ENCODE measurements at places on chromosomes 2 and 18.

DNA sequence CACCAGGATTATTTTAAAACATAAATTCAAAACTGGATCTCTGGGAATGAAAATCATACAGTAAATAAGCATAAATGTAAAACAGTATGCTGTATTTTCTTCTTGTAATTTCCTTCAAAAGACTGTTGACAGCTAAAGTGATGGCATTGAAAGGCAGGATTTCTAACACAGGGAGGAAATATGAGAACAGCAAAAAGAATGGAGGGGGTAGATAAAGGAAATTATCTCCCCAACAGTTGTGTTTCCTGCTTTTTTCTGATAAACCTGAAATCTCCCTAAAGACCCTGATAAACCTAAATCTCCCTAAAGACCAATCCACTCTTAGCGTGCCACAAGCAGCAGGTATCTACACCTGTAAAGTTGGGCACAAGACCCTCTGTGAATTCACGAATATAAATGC, 50.8 kb downstream of the PIAS2 start:
- no peak for DNase-seq

GRCh38 chr2:205778356-205778755, 96.1 kb downstream of the NRP2 start:
- DNase-seq, result no peak

DNA sequence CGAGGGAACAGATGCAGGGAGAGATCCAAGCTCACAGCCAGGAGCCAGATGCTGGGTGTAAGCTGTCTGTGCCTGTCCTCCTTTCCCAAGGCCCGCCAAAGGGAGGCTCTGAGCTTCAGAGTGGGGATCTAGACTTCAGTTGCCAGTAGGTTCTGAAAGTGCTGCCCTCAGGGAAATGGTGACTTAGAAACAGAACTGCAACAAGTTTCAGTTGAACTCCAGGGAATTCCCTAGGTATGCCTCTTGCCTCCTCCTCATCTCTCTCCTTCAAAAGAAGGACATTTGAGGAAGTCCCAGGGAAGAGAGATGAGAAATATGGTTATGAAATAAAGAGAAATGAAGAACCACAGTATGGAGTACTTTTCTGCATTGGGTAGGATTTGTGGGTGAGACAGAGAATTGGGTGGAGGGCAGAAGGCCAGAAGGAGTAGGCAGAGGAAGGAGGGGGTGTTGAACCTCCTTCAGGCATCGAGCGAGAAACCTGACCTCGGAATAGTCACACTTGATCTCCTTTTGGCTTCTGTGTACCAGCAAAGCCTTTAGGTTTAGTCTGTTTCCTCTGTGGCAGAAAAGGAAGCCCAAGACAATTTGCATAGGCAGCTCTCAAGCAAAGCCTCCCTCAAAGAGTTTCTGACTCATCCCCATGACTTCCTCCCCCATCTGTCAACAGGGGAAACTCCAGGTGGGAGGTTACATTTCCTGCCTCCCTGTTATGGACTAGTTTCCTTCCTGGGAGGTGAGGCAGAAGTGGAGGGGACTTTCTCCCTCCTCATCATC, 45.7 kb downstream of the QPCT start:
- peak; percentile 32 for DNase-seq

DNA sequence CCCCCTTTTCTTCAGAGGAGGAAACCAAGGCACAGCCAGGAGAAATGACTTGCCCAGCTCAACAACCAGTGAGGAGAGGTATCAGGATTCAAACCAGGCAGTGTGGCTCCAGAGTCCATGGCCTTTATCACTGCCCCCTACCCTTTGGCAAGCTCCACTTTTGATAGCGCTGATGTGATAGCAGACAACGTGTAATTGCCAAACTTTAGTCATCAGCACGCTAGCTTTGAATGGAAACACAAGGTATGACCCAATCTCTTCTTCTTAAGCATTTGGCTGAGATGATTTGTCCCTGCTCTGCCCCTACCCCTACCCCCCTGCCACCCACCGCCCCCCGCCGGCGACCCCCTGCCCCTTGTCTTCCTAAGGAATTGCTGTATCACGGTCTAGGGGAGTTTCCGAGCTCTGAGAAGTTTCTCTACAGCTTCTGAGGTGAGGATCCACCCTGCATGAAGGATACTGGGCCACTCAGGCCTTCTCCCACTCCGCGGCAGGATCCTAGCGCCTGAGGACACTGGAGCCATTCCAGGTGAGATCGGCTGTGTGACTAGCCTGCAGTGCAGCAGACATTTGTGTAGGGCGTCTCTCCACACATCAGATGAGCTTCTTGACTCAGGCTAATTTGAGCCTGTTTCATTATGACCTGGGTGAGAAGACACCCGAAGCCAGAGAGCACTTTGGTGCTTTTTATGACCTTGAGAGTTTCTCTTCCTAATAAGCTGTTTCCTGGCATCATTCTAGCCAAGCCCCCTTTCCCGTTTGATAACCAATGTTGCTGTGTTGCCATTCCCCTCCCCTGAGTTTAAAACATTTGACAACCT, 75.1 kb upstream of the MAP4K4 start:
- no peak for DNase-seq

DNA sequence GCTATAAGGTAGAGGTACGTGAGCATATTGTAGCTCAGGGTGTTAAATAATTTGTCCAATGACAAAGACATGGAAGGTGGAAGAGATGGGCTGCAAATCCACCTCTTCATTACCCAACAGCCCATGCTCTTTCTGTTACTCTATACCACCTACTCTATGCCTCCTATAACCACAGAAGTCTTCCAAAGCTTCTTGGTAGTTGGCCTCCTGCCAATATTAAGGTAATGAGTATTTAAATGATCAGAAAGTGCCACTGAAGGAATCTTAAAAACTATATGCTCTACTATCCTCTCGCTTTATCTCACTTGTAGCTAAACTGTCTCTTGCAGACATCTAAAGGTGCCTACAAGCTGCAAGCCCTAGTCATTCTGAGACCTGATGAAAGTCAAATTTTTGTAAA, 41.1 kb downstream of the SULT1C2 start:
- no peak for DNase-seq

- no peak for DNase-seq
Measured at GRCh38 chr2:218423584-218423983, 4.7 kb downstream of the VIL1 start.

- no peak for DNase-seq
Measured at GRCh38 chr2:207772081-207772843, 2.6 kb upstream of the FZD5 start.

DNA sequence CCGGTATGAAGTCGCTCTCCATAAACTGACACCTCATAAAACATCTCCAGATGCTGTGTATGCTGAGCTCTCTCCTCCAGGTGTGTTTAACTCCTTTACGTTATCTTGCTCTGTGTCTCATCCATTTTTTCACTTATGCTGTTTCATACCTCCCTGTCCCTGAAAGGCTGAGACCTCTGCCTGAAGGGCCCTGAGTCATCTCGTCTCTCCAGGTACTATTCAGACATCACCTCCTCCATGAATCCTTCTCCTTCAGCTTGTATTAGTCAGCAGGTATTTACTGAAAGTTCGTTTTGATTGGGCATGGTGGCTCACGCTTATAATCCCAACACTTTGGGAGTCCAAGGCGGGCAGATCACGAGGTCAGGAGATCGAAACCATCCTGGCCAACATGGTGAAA, 244.5 kb upstream of the EPHA4 start:
- DNase-seq, result no peak

DNA sequence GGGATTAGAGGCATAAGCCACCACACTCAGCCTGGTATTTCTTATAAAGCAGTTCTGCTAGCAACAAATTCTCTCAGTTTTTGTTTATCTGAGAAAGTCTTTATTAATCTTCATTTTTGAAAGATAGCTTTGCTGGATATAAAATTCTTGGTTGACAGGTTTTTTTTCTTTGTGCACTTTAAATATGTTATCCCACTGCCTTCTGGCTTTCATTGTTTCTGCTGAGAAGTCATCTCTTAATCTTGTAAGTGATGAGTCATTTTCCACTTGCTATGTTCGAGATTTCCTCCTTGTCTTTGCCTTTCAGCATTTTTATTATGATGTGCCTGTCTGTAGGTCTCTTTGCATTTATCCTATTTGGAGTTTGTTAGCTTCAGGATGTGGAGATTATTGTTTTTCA, 5.9 kb upstream of the ELAC1 start:
- no peak for DNase-seq

GRCh38 chr2:188848887-188849435, 125.2 kb upstream of the COL3A1 start:
- no peak for DNase-seq

DNA sequence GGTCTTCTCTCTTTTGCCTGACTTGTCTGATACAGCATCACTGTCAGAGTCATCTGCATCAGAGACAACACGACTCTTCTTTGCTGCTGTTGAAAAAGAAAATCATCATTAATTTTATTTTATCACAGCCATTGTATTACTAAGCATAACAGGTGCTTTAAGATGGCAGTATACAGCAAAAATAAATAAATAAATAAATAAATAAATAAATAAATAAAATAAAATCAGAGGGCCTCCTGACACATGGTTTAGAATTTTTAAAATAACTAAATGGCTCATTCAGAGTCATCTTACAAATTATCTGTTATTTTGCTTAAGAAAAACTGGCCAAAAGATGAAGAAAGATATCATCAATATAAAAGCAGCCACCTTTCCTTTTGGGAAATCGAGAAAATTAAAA, 22.8 kb downstream of the IWS1 start:
- no peak for DNase-seq

DNA sequence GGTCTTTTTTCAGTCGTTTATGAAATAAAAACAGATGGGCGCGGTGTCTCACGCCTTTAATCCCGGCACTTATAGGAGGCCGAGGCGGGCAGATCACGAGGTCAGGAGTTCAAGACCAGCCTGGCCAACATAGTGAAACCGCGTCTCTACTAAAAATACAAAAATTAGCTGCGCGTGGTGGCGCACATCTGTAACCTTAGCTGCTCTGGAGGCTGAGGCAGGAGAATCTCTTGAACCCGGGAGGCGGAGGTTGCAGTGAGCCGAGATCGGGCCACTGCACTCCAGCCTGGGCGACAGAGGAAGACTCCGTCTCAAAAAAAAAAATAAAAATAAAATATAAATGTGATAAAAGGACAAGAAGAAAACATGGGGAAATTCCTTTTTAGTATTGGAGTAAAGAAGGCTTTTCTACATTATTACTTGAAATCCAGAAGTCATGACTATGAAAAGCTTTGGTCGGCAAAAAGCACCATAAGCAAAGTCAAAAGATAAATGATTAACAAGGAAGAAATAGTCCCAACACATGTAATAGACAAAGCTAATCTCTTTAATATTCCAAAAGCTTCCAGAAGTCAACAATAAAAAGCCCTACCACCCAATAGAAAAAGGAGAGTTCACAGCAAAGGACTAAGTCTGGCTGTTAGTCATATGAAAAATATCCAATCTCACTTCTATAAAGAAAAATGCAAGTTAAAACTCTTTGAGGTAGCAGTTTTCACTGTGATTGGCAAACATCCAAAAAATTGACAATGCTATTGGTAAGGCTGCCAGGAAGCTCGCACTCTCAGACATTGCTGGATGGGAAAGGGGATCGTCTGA, 1.4 kb upstream of the FAM168B start:
- DNase-seq, result no peak

- DNase-seq, result no peak
Measured at GRCh38 chr18:55110436-55110835, 151.2 kb upstream of the CCDC68 start.

DNA sequence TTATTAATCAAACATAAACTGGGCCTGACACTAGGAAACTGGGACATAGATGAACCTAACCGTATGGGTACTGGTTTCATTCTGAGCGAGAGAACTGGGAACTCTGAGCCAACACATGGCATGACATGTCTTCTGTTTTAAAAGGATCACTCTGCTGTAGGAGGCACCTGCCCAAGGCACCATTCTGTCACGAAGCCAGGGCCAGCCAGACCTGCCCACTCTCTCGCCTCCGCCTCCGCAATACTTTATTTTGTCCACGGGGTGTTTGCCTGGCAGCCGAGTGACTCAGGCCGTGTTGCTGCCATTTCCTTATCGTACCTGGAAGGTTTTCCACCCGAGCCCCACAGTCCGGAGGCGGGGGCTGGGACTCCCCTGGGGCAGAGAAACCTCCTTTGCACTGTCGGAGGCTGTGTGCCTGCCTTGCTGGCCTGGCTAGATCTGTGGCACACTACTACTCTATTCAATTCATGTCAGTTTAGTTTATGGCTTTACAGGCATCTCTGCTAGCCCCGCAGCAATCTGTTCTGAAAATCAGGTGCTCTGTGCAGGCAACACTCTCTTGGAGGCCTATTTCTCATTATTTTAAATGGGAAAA, 120.4 kb upstream of the ACKR3 start:
- no peak for DNase-seq

GRCh38 chr2:125364192-125364983, 1291.6 kb upstream of the GYPC start:
- DNase-seq, result no peak

GRCh38 chr2:200159357-200159707, 147.2 kb upstream of the SPATS2L start:
- no peak for DNase-seq

- no peak for DNase-seq
Measured at GRCh38 chr2:40418614-40419363, 33.1 kb downstream of the SLC8A1 start.

- no peak for DNase-seq
Measured at GRCh38 chr18:58102018-58102417, 58.0 kb downstream of the NEDD4L start.

DNA sequence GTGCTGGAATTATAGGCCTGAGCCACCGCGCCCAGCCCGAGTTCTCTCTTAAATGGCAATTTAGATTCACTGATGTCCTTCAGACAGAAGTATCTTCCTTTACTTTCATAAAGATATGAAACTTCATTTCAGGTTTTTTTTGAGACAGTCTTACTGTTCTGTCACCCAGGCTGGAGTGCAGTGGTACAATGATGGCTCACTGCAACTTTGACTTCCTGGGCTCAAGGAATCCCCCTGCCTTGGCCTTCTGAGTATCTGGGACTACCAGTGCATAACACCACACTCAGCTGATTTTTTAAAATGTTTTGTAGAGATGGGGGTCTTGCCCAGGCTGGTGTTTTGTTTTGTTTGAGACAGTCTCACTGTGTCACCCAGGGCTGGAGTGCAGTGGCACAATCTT, 13.2 kb downstream of the ITGB1BP1 start:
- DNase-seq, result no peak

DNA sequence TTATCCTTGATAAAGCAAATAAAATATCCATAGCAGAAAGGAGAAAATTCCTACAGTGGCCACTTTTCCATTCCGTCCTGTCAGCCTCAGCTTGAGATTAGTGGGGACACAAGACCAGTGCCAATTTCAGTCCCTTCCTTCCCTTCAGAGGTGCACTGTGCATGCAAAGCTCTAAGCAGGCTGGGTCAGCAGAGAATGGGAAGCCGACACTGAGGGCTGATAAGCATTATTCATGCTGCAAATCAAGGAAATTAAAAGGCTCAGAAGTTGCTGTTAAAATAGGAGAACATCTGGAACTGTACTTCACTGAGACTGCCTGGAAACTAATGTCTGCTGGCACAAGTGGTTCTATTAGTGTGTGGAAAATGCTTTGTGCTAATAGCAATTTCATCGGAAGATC, 534.3 kb downstream of the ADCYAP1 start:
- no peak for DNase-seq

All from stimulated activated CD8-positive, alpha-beta memory T cell treated with anti-CD3 and anti-CD28 coated beads, Interleukin-15, amount 100 ng/mL, for 48 hours (primary cell).